Breast epithelium (tissue), 4 donors: ENCODE measurements at places on chromosomes 5 and 9. TPM values are rescaled to one million over a fixed set of nuclear protein-coding genes. Genes with fewer than 3 reads are reported as not detected.

DNA sequence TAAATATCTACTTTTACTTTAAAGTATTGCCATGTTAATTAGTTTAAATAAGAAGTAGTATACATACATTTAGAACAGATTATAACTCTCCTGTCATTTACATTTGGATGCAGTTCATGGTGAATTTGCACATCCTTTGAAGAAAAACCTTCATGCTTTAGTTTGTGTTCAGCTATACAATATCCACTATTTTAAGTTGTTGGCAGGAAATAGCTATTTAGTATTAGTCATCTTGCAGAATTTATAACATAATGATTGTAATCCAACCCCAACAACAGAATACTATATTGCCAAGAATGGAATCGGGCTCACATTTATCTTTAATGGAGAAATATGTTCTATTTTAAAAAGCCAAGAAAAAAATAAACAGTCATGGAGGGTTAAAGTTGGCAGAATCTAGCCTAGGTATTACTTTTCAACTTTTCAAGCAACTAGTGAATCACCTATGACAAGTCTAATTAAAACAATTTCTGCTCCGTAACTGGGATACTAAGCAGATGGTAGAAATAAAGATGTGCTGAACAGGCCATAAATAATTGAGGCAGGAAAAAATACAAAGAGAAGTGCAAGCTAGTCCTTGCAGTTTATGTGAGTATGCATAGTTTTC, 1170.6 kb upstream of the NUDT12 start:
- no peak for DNase-seq

- no peak for DNase-seq
Observed at GRCh38 chr5:6108981-6109825, 269.1 kb downstream of the MED10 start.

DNA sequence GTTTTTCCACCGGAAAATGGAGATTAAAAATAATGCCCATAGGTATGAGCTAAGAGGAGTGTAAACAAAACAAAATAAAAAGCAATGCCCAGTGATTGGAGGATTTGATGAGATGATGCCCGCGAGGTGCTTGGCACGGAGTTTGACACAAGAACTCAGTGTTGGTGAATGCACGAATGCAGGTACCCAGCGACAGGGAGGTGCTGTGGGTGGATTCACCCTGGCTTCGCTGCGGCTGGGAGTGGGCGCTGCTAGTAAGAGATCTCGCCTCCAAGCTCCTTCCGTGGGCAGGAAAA, 526 bp upstream of the STXBP1 start:
- DNase-seq = no peak

GRCh38 chr9:76692458-76693129, 71.6 kb upstream of the PCA3 start:
- no peak for DNase-seq

DNA sequence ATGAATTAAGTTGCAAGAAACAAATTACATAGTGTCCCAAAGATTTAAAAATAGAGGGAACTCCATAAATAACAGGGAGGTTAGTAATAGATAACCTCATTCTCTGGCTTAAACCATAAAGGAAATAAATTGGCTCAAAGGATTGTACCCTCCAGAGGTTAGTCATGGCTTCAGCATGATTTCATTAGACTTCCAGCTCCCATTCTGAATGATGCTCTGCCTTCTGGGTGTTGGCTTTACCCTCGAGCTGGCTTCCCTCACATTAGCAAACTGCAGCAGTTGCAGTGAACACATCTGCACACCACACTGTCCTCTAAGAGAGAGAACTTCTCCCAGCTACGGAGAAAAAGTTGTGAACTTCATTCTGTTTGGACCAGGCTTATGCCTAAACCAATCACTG, 70.4 kb downstream of the RGS7BP start:
- DNase-seq = no peak

Gene ALDH1A1
- total RNA-seq = 80.1 TPM

Gene ADAMTS6
- 6.0 TPM for total RNA-seq

Gene TAS2R1
- total RNA-seq = not detected

Gene RETREG1
- total RNA-seq = 51.5 TPM

DNA sequence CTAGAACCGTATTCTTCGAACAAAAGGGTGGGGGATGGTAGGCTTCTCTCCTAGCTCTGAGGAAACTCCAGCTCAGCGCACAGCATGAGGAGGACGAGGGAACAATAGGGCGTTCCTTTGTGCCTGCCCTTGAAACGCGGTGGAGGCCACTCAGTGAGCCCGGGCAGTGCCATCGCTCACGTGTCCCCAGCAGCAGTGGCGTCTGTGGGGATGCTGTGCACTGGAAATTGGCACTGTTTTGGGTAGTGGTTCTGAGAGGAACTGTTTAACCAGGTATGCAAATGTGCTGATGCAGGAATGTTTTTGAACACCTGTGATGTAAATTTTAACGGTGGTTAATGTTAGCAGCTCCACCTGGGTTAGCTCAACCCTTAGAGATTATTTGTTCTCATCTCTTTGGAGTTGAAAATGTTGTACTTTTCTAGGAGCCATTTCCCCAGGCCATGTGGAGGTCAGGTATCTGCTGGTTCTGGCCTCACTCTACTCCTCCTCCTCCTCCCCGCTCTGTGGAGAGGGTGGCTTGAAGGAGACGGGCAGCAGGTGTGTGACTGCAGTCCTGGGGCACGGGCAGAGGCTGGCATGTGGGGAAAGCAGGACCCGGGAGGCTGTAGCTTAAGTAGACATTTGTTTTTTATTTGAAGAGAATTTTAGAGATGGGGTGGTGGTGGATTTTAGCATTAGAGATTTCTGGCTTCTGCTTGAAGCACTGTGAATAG, 48.3 kb downstream of the EHMT1 start:
- DNase-seq = no peak

Gene FOXD4L6
- 0.15 TPM for total RNA-seq

GRCh38 chr9:100150214-100150613, 51.2 kb downstream of the INVS start:
- DNase-seq = no peak

GRCh38 chr5:156825688-156826087, 24.4 kb upstream of the PPP1R2B start:
- no peak for DNase-seq

- DNase-seq = peak; percentile 91
Observed at GRCh38 chr9:121286973-121287741, 19.2 kb downstream of the GSN start.

DNA sequence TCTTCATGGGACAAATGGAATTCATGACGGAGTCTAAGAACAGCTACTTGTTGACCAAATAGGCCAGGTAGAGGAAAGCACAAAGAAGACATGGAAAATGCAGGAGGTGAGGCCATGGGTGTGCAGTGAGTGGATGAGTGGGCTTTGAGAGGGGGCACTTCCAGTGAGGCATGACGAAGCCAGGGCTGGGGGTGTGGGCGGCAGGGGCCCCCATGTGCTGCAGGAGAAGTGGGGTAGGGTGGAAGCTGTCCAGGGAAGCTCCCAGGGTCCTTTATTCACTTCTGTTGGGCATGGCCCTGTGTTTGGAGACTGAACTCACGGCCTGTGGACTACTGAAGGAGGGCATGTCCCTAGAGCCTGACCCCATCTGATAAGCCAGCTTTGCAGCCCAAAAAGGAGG, 127.6 kb upstream of the SLC25A48 start:
- no peak for DNase-seq

- no peak for DNase-seq
Observed at GRCh38 chr5:58268268-58268667, 191.6 kb downstream of the PLK2 start.

- no peak for DNase-seq
Observed at GRCh38 chr9:134123764-134124128, 12.1 kb upstream of the WDR5 start.
